ENCODE measurements at places on chromosomes 11 and 22. TPM values are rescaled to one million over a fixed set of nuclear protein-coding genes. Genes with fewer than 3 reads are reported as not detected.

FAM180B gene
- total RNA-seq, result not detected

GRCh38 chr11:109184376-109184775 lies 237.6 kb upstream of the C11orf87 start:
- no peak for DNase-seq

- no peak for DNase-seq
Observed at GRCh38 chr11:11876458-11876857, 34.7 kb downstream of the USP47 start.

DNA sequence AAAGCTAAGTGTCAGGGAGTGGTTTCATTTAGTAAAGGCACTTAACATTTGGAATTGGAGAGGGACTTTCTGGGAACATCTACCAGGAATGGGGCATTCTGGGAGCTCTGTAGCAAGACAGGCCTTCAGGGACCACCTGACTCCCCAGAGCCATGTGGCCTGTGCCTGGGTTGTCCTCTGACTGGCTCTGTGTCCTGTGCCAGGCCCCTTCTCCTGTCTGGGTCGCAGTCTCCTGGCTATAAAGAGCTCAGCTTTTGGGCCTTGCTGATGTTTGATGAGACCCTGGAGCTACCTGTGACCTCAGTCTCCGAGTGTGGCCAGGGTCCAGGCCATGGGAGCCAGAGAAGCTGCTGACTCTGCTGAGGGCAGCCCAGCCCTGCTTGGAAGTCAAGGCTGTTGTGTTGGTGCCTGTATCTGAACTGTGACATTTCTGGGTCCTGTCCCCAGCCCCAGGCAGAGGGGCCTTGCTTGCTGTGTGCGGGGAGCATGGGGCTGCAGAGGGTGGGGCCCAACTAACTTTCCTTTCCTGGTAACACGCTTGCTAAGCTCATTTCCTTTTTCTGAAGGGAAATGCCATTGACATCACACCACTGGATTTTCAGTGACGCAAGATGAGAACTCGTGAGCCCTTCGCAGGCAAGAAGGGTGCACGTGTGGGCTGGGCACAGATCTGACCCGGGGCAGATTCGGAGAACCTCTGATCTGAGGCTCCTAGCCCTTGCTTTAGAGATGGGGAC lies 41.3 kb downstream of the LRRC32 start:
- peak; percentile 48 for DNase-seq

GRCh38 chr11:105734426-105734825 lies 124.6 kb downstream of the GRIA4 start:
- no peak for DNase-seq
